ENCODE measurements at places on chromosomes 12 and 14. TPM values are rescaled to one million over a fixed set of nuclear protein-coding genes. Genes with fewer than 3 reads are reported as not detected.

The TAS2R30 gene
- total RNA-seq: 3.5 TPM

The PTPN6 gene
- total RNA-seq: 37.4 TPM

The CACNA1C gene
- 89.4 TPM for total RNA-seq

The MYO1H gene
- total RNA-seq: 0.41 TPM

The PIGH gene
- total RNA-seq: 20.0 TPM

The PROX2 gene
- total RNA-seq: 0.09 TPM

The ABHD4 gene
- 28.4 TPM for total RNA-seq

The MYL2 gene
- total RNA-seq: 13.2 TPM

The FGF23 gene
- not detected for total RNA-seq

The BAG5 gene
- 28.0 TPM for total RNA-seq

The NUDT14 gene
- 37.9 TPM for total RNA-seq

The SYT1 gene
- 11.8 TPM for total RNA-seq
